Right renal pelvis (tissue), 4 donors: ENCODE measurements at places on chromosomes 7 and 10.

DNA sequence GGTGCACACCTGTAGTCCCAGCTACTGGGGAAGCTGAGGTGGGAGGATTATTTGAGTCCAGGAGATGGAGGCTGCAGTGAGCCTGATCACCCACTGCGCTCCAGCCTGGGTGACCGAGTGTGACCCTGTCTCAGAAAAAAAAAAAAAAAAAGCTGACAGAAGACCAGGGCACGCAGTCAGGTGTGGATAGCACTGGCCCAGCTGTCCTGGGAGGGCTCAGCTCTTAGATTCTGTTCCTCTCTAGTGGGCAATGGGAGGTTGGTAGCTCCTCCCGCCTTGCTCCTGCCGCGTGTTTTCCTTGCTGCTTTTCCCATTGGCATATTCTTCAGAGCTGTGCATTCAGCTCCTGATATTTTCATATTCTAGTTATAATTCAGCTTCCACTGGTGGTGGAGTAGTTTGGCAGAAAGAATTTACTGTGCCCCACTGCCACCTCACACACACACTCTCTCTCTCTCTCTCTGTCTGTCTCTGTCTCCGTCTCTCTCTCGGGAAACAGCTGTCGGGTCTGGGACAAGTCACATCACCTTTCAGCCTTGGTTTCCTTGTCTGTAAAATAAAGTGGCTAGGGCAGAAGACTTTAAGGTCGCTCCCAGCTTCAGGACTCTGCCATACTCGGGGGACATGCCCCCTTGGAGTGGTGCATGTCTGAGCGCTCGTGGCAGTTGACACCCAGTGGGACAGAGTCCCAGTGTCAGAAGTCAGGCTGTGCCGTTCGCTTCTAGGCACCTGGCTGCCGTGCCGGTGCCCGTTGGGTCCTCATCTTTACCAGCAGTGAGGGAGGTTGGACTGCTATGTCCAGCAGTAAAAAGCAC, 25.9 kb upstream of the ANKRD2 start:
- no peak for DNase-seq

- no peak for DNase-seq
Measured at GRCh38 chr10:6353526-6353925, 150.8 kb downstream of the PFKFB3 start.

- DNase-seq = no peak
Measured at GRCh38 chr7:106736508-106737201, 75.7 kb upstream of the CCDC71L start.

- DNase-seq = no peak
Measured at GRCh38 chr10:27437775-27438174, 66.3 kb upstream of the RAB18 start.

GRCh38 chr10:58030208-58030607, 237.5 kb downstream of the IPMK start:
- no peak for DNase-seq

DNA sequence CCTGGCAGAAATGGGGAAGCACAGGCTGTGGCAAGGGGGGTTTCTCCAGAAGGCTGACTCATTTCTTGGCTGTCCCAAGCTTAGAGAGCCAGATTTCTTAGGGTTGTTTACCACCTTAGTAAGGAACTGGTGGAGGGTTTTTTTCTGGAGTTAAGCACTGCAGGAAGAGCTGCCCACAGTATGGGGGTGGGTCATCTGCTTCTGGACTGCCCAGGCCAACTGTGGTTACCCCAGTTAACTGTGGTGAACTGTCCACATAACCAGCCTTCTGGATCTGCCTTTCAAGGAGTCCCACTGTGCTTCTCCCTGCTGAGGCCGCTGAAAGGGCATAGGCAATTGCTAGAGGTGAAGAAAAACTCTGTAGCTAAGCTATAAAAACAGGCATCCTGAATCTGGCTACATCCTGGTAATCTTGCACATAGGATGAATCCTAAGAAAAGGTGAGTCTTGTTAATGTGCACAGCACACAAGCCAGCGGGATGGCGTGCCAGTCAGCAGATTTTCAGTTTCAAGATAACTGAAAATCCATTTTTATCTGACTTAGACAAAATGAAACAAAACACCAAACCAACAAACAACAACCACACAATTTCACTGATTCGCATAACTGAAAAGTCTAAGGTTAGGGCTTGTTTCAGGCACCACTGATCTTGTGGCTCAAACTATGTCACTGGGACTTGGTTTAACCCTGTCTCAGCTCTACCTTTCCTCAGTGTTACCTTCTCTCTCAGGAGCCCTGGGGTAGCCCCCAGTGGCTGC, 21.6 kb upstream of the TSPAN33 start:
- no peak for DNase-seq

DNA sequence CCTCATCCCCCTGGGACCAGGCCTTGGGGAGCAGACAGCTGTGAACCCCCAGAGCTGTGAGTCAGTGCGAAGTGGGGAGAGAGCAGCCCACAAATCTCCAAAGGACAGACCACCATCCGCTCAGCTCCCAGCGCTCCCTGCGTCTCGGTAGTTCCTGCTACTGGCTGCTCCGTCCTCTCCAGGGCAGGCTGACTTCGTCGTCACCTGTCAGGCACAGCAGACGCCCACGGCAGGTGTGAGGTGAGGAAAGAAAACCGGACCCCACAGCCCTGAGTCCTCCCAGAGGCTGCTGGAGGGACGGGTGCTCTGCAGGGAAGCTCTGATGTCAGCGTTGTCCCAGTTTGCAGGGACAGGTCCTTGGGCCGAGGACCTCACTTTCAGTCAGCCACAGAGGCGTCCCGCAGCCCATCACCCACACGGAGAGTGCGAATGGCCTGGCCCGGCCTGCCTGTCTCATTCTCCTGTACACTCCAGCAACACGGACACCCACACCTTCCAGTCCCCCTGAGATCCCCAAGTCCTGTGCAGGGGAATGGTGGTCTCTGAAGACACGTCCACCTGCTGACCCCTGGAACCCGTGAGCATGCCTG, 95.2 kb downstream of the DNAJB6 start:
- no peak for DNase-seq

DNA sequence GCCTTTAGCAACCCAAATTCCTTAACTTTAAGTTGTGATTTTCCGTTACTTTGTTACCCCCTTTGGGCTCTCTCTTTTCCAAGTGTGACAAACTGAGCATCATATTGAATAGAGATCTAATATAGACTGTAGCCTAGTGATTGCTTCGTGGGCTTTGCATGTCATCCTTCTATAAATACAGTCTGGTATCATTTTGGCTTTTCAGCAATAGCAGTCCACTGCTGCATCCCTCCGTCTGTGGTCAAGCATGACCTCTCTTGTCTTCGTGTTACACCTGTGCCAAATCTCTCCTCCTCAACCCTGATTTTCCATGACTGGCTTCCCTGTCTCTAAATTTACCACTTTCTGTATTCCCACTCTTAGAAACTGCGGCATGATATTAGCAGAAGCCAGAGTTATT, 53.8 kb upstream of the AGK start:
- no peak for DNase-seq

GRCh38 chr7:91267171-91267955, 3.1 kb downstream of the FZD1 start:
- no peak for DNase-seq

DNA sequence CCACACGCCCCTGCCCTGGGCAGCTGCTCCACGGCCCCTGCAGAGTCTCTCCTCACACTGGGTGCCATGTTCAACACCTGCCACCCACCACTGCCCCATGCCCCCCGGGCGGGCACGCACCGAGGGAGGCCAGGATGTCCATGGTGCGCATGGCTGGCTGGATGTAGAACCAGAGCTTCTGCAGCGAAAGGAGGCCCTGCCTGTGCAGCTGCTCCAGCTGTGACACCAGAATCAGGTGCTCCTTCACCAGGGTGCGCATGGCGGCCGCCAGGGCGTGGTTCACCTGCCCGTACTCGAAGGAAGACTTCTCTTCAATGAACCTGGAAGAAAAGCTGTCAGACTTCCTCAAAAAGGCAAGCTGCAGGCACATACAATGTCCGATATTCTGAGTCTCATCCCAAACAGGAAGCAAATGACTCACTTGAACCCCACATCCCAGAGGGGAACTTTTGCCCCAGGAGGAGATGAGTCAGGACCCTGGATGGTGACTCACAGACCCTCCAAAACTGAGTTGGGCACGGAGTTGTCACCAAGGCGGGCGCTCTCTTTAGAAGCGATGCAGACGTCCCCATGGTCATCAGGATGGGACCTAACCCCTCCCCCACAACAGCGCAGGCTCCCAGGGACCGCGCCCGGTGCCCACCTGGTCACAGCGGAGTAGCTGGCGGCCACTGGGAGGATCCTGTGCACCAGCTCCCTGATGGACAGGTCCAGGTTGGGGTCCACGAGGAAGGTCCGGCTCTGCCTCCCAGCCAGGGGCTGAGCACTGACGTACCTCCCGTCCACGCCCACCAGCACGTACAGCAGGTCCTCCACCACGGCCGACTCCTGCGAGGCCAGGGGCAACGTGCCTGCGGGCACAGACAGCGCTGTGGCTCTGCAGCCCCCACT, 15.5 kb downstream of the TUBGCP2 start:
- no peak for DNase-seq

DNA sequence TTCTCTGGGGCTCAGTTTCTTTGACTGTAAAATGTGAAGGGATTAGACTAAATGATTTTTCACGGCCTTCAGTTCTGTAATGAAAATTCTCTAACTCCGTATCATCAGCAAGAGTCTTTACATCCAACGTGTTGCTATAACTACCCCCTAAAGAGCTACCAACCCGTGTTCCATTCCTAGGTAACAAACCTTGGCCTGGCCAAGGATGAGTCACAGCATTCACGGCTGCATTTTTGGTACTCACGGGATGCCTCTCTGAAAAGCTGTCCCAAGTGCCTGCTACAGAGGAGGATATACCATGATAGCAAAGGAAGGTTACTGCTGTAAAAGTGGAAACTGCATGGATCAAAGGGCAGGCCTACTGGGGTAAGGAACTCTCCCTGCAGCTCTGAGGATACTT, 5.9 kb downstream of the LRRC4 start:
- no peak for DNase-seq

DNA sequence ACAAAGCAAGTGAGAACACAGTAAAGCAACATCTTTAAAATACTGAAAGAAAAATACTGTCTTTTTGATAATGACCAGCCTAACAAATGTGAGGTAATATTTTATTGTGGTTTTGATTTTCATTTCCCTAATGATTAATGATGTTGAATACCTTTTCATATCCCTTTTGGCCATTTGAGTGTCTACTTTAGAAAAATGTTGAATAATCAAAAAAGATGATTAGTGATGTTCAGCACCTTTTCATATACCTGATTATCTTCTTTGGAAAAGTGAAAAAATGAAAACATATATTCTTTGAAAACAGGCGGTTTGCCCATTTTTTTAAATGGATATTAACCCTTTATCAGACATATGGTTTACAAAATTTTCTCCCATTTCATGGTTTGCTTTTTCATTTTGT, 32.2 kb upstream of the EPHB6 start:
- no peak for DNase-seq

GRCh38 chr10:24706479-24707118, 17.1 kb downstream of the ARHGAP21 start:
- DNase-seq = no peak

- DNase-seq = no peak
Measured at GRCh38 chr7:132359743-132360142, 216.5 kb downstream of the PLXNA4 start.

GRCh38 chr7:27677912-27678612, 15.4 kb upstream of the HIBADH start:
- DNase-seq = no peak

DNA sequence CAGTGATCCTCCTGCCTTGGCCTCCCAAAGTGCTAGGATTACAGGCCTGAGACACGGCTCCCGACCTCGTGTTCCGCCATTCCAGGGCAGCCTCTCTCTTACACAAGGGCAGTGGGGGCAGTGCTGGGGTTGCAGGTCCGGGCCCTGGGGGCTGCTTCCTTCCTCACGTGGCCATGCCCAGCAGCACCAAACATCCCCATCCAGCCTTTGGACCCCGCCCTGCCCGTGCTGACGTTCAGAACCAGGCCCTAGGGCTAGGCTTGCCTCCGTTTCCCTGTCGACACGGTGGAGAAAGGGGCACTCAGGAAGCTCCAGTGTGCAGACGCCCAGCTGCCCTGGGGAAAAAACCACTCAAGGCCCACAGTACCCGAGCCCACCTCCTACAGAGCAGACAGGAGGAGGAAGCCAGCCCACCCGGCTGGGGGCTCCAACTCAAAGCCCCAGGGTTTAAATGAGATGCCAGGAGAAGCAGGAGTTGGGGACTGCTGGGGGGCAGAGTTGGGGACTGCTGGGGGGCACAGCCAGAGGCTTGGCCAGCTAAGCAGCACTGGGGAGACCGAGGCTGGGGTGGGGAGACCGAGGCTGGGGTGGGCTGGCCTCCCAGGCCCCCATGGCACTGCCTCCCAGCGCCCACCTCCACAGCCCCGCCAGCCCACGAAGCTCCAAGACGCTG, 35.9 kb downstream of the ADAP1 start:
- DNase-seq = no peak

GRCh38 chr10:30857803-30858202, 173.9 kb downstream of the ZNF438 start:
- no peak for DNase-seq

- no peak for DNase-seq
Measured at GRCh38 chr7:27073076-27073475, 22.7 kb downstream of the HOXA1 start.

DNA sequence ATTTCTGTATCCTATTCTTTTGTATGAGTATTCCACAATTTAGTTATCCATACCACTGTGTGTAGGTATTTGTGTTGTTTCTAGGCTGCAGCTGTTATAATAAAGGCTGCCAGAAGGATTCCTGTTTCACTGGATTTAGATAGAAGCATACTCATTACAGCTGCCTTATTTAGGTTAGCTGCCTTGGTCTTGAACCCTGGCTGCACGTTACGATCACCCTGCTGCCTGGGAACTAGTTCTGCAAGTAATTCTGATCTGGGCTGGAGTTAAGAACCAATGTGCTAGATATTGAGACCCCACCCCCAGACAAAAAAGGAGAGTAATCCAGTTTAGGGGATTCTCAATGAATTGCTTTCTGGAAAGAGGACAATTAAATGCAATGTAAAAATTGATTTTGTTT, 43.1 kb downstream of the CCDC71L start:
- no peak for DNase-seq

GRCh38 chr7:155418941-155419755, 38.8 kb upstream of the EN2 start:
- no peak for DNase-seq

- DNase-seq = no peak
Measured at GRCh38 chr10:95221124-95221523, 27.1 kb downstream of the ACSM6 start.

DNA sequence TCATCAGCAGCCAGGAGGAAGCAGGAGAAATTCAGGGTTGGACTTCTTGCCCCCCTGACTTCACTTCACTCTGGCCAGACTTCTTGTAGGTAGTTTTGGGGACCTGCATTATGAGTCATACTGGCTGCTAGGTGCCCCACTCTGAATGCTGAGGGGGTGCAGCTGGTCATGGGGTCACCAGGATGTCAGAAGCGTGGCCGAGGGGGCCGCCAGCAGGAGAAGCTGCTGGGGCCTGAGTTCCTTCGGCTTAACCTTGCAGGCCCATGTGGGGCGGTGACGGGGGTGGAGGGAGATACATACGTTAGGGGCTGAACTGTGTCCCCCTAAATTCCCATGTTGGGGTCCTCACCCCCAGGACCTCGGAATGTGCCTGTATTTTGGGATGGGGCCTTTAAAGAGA, 18.2 kb downstream of the UNCX start:
- DNase-seq = no peak

- DNase-seq = no peak
Measured at GRCh38 chr7:142808802-142809583, 38.2 kb downstream of the PRSS2 start.
